Smooth muscle cell of bladder (primary cell): ENCODE measurements at places on chromosomes 4 and X. TPM values are rescaled to one million over a fixed set of nuclear protein-coding genes. Genes with fewer than 3 reads are reported as not detected.

ETNPPL gene
- total RNA-seq: not detected in 2 replicates

DCAF16 gene
- total RNA-seq: 21.2 and 24.1 TPM in 2 replicates

MSANTD1 gene
- total RNA-seq: 0.14 and 0.74 TPM in 2 replicates

PRDM8 gene
- total RNA-seq: 2.8 and 2.9 TPM in 2 replicates

APLN gene
- total RNA-seq: 0.43 and 4.3 TPM in 2 replicates

GPC4 gene
- 0.28 and 0.83 TPM in 2 replicates for total RNA-seq

ZCCHC18 gene
- 0.55 and 0.57 TPM in 2 replicates for total RNA-seq

GALNT7 gene
- total RNA-seq: 18.1 and 20.7 TPM in 2 replicates

MAGEE1 gene
- total RNA-seq: 0.43 and 1.1 TPM in 2 replicates

PACRGL gene
- 16.6 and 20.9 TPM in 2 replicates for total RNA-seq

FANCB gene
- total RNA-seq: 4.4 and 4.6 TPM in 2 replicates

PDGFRA gene
- total RNA-seq: 425 and 502 TPM in 2 replicates

TMSB15C gene
- total RNA-seq: 3.3 and 3.4 TPM in 2 replicates

PHOX2B gene
- not detected in 2 replicates for total RNA-seq

TACR3 gene
- not detected in 2 replicates for total RNA-seq

CD38 gene
- under 0.01 and 0.14 TPM in 2 replicates for total RNA-seq

TRPC5OS gene
- not detected in 2 replicates for total RNA-seq

RUFY3 gene
- 71.4 and 86.5 TPM in 2 replicates for total RNA-seq

APELA gene
- not detected in 2 replicates for total RNA-seq

CNGA1 gene
- not detected in 2 replicates for total RNA-seq

USP27X gene
- 1.8 and 2.7 TPM in 2 replicates for total RNA-seq

TRAM1L1 gene
- total RNA-seq: 0.43 and 0.92 TPM in 2 replicates

EREG gene
- total RNA-seq: 0.28 and 8.4 TPM in 2 replicates

MAGEA3 gene
- total RNA-seq: not detected in 2 replicates

S100P gene
- total RNA-seq: 0.18 and 1.6 TPM in 2 replicates

RRH gene
- under 0.01 and 0.09 TPM in 2 replicates for total RNA-seq

IL2RG gene
- not detected in 2 replicates for total RNA-seq

RAB41 gene
- total RNA-seq: not detected in 2 replicates

CYSLTR1 gene
- total RNA-seq: not detected in 2 replicates

EDA gene
- 0.14 and 0.18 TPM in 2 replicates for total RNA-seq

WNK3 gene
- 0.14 and 0.28 TPM in 2 replicates for total RNA-seq

VSIG1 gene
- total RNA-seq: under 0.01 TPM in 1 of 2 replicates, not detected in the other

RPA4 gene
- total RNA-seq: 0.71 and 0.74 TPM in 2 replicates

FGG gene
- total RNA-seq: 0.09 and 0.14 TPM in 2 replicates

CXCL8 gene
- 29.5 and 107 TPM in 2 replicates for total RNA-seq

CHRNA9 gene
- 0.09 and 0.14 TPM in 2 replicates for total RNA-seq

FAM47A gene
- not detected in 2 replicates for total RNA-seq

TMSB15A gene
- total RNA-seq: 0.85 and 0.92 TPM in 2 replicates

ZNF157 gene
- total RNA-seq: 0.14 TPM in 1 of 2 replicates, not detected in the other

SLC16A2 gene
- 7.4 and 8.3 TPM in 2 replicates for total RNA-seq

RHOXF1 gene
- not detected in 2 replicates for total RNA-seq

SERTM2 gene
- total RNA-seq: 2.1 and 2.3 TPM in 2 replicates

RASL11B gene
- 0.28 and 1.1 TPM in 2 replicates for total RNA-seq

TRMT44 gene
- 10.5 and 14.1 TPM in 2 replicates for total RNA-seq

POU4F2 gene
- not detected in 2 replicates for total RNA-seq

PTTG2 gene
- total RNA-seq: not detected in 2 replicates

SPANXC gene
- not detected in 2 replicates for total RNA-seq

HS3ST1 gene
- 0.65 and 1.3 TPM in 2 replicates for total RNA-seq

WDR17 gene
- total RNA-seq: 1.5 and 1.6 TPM in 2 replicates

LRP2BP gene
- 0.28 and 0.55 TPM in 2 replicates for total RNA-seq

CFP gene
- 0.14 and 0.46 TPM in 2 replicates for total RNA-seq

TLR1 gene
- total RNA-seq: 0.85 and 0.92 TPM in 2 replicates

HHIP gene
- under 0.01 and 0.43 TPM in 2 replicates for total RNA-seq

FRYL gene
- 37.3 and 39.5 TPM in 2 replicates for total RNA-seq

DDX53 gene
- not detected in 2 replicates for total RNA-seq

GPAT3 gene
- 5.1 and 7.7 TPM in 2 replicates for total RNA-seq

SASH3 gene
- not detected in 2 replicates for total RNA-seq

LANCL3 gene
- not detected in 2 replicates for total RNA-seq

AFM gene
- not detected in 2 replicates for total RNA-seq
